ENCODE measurements at places on chromosomes 6 and 20. TPM values are rescaled to one million over a fixed set of nuclear protein-coding genes. Genes with fewer than 3 reads are reported as not detected.

- DNase-seq = peak; percentile 7
These were observed 705.9 kb downstream of the PTPRT start for GRCh38 chr20:42483730-42484303.

GRCh38 chr20:38246357-38247165, 14.0 kb downstream of the KIAA1755 start:
- no peak for DNase-seq

- DNase-seq = no peak
These were observed 467.3 kb upstream of the IRAK1BP1 start for GRCh38 chr6:78400076-78400475.

GRCh38 chr6:151901009-151901411, 93.5 kb downstream of the ESR1 start:
- DNase-seq = no peak

The PRDM13 gene
- not detected for total RNA-seq

DNA sequence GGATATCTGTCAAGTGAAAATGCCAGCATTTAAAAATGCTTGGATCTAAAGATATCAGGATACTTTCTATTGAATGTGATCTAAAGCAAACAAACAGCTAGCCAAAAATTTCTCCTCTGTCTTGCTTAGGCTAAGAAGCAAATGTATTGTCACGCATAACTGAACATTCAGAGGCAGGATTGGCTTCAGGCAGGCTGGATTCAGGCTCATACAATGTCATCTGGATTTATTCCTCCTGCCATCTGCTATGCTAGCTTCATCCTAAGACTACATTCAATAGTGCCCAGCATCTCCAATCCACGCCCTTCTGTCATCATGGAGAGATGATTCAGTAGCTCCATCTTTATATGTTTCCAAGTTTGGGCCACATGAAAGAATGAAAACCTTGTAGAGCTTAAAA, 27.1 kb downstream of the PFDN4 start:
- no peak for DNase-seq

The SOBP gene
- 0.31 TPM for total RNA-seq

- DNase-seq = no peak
These were observed 180.5 kb downstream of the ADAT2 start for GRCh38 chr6:143270026-143270425.

GRCh38 chr6:42860481-42860880, 18.9 kb upstream of the RPL7L1 start:
- no peak for DNase-seq

The CCN2 gene
- not detected for total RNA-seq

The GSTA3 gene
- not detected for total RNA-seq

Data from activated CD4-positive, alpha-beta T cell treated with anti-CD3 and anti-CD28 coated beads, Interleukin-2, amount 10 ng/mL, durations not matched to agents 7 days and 5 days (primary cell).